Anterior cingulate cortex (tissue), 58 donors: ENCODE measurements at places on chromosomes 7 and 10.

GRCh38 chr7:51316666-51317581 is at the start of gene COBL:
Gene COBL (minus strand): TSS chr7:51316809. CDS start chr7:51316633, 176 bp downstream.
- no peak for DNase-seq

- DNase-seq: no peak
Observed at GRCh38 chr7:109836016-109836415, 1254.9 kb upstream of the LRRN3 start.

DNA sequence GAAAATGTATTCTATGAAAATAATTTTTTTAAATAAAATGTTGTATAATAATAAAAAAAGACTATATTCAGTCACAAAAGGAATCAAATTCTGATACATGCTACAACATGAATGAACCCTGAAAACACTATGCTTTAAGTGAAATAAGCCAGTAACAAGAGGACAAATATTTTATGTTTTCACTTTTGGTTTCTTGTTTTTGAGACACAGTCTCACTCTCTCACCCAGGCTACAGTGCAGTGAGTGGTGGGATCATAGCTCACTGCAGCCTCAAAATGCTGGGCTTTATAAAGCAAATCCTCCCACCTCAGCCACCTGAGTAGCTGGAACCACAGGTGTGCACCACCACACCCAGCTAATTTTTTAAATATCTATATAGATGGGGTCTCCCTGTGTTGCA is 64.2 kb downstream of the CNOT4 start:
- DNase-seq: no peak

- no peak for DNase-seq
Observed at GRCh38 chr10:102312683-102313082, 67.4 kb downstream of the GBF1 start.

DNA sequence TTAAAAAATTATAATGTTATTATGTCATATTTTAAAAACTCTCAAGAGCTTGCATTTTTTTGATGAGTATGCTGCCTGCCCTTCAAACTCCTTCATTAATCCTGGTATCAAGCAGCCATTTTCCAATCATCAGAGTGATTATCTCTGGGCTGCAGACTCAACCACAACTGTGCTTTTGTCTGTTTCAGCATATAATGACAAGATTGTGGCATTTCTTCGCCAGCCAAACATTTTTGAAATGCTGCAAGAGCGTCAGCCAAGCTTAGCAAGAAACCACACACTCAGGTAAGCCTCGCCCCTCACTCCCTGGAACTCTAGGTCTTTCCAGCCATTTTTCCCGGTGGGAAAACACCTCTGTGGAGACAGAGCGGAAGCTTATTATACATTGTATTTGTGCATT is 90.0 kb upstream of the STK17A start:
- DNase-seq: no peak

DNA sequence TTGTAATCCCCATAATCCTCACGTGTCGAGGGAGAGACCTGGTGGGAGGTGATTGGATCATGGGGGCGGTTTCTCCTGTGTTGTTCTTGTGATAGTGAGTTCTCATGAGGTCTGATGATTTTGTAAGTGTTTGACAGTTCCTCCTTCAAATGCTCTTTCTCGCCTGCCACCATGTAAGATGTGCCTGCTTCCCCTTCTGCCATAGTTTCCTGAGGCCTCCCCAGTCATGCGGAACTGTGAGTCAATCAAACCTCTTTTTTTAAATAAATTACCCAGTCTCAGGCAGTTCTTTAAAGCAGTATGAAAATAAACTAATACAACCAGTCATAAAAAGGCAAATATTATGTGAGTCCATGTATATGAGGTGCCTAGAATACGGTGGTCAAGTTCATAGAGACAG is 87.5 kb downstream of the FRMD4A start:
- no peak for DNase-seq

DNA sequence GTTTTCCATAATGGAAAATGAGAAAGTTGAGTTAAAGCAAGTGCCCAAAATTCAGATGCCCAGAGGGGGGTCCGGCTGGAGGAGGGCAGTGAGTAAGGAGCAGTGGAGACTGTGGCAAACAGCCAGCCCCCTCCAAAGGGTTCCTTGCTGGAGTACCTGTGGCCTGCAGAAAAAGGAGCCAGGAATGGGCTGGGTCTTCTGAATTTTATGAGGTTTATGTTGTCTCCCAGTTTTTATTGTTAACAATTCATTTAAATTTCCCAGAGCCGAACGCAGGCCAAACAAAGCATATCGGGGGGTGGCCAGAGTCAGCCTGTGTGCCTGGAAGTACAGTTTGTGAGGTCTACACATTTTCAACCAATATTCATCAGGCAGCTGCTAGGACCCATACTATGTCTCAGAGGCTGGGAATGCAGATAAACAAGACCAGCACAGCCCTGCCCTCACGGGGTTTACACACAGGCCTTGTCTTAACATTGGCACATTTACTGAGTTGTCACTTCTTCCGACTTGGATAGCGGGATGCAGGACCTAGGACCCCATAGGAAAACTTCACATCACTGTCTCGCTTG is 12.9 kb upstream of the CSGALNACT2 start:
- DNase-seq: no peak

- DNase-seq: no peak
Observed at GRCh38 chr10:71390461-71390835, 6.3 kb upstream of the CDH23 start.

GRCh38 chr10:117167789-117168674 is 29.3 kb upstream of the KCNK18 start:
- no peak for DNase-seq

- no peak for DNase-seq
Observed at GRCh38 chr7:155665079-155665956, 20.9 kb downstream of the RBM33 start.

DNA sequence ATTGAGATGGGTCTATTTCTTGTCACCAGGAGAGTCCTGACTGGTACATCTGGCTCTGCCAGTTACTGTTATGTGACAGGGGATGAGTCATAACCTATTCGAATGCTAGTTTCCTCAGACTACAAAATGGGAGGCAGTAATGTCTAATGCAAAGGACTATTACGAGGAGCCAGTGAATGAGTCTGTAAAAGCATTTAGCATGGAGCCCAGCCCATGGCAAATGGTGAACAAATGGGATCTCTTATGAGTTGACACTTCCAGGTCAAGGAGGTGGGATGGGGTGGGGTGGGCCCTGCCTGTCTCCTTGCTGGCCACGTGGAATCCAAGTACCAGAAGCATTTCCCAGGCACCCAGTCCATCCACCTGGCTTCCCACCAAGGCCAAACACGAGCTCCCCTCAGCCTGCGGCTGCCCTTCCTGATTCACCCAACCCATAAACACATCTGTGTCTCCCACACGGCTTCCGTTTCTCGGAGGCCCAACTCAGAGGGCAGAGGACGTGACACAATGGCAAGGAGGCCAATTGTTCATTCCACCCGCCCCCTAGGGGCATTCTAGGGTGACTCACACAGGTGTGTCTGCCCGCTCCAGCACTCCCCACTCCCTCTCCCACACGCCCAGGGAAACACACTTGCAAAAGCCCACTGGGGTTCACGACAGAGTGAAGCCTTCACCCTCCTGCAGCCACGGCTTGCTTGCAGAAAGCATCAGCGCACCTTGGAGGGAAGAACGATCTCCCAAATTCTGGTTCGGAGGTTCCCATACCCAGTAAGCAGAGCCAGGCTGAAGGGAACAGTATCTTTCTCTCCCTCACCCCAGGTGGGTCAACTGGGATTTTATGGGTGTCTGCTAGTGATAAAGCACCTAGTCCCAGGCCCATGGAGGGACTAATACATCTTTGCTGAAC is 109.8 kb downstream of the SH3PXD2A start:
- no peak for DNase-seq

- DNase-seq: no peak
Observed at GRCh38 chr7:4523219-4523618, 158.9 kb upstream of the FOXK1 start.

DNA sequence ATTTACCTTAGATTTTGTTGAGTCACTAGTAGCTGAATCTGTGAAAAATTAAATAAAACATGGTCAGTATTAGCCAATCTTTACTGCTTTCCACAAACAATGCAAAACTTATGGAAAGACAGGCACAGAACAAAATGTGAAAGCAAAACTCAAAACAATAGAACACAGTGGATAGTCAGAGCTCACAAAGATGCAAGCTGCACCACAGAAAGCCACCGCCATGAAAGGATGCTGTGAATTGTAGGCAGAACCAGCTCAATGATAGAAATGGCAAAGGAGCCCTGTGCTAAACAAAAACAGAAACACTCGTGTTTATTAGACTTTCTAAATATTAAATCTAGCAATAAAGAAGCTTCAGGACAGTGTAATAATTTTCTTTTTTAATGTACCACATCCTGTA is 134.4 kb downstream of the ARHGAP21 start:
- no peak for DNase-seq

DNA sequence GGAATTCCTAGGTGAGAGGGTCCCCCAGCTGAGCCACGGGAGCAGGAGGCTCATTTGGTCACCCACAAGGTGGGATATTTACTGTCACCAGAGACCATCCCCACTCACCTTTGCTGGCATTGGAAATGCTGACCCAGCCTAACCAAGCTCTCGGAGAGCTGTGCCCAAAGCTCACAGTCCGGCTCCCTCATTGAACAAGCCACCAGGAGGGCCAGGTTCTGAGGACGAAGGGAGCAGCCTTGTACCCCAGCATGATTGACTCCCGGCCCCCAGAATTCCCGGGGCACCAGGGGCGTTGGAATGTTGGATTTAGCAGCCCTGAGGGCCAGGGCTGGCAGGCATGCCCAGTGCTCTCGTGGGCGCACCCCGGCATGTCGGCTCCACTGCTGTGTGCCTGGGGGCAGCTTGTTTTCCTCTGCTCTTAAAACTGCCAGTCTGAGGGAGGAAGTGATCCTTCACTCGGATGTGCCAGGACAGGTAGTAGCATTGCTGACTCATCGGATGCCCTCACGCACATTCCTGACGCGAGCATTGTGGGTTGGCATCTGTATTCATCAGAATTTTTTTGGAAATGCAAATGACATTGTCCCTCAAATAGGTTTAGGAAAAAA is 23.3 kb downstream of the CLIP2 start:
- no peak for DNase-seq

GRCh38 chr10:11246752-11247467 is 229.2 kb downstream of the CELF2 start:
- no peak for DNase-seq

- DNase-seq: no peak
Observed at GRCh38 chr7:107846324-107846723, 43.3 kb upstream of the SLC26A3 start.

GRCh38 chr7:138429577-138430250 is 30.3 kb upstream of the TRIM24 start:
- DNase-seq: no peak

DNA sequence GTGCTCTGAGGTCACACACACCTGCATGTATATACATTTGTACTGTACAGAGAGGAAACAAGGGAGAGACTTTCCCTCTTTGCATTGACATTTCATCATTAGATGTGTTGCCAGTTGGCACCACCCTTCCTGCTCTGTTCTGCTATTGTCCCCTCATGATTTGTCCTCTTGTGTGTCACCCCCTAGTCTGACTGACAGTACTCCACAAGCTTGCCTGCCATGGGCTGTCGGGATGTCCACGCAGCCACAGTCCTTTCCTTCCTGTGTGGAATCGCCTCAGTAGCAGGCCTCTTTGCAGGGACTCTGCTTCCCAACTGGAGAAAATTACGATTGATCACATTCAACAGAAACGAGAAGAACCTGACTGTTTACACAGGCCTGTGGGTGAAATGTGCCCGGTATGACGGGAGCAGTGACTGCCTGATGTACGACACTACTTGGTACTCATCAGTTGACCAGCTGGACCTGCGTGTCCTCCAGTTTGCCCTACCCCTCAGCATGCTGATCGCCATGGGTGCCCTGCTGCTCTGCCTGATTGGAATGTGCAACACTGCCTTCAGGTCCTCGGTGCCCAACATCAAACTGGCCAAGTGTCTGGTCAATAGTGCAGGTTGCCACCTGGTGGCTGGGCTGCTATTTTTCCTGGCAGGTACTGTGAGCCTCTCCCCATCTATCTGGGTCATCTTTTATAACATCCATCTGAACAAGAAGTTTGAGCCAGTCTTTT is 9.4 kb downstream of the CLDN12 start:
- DNase-seq: no peak

DNA sequence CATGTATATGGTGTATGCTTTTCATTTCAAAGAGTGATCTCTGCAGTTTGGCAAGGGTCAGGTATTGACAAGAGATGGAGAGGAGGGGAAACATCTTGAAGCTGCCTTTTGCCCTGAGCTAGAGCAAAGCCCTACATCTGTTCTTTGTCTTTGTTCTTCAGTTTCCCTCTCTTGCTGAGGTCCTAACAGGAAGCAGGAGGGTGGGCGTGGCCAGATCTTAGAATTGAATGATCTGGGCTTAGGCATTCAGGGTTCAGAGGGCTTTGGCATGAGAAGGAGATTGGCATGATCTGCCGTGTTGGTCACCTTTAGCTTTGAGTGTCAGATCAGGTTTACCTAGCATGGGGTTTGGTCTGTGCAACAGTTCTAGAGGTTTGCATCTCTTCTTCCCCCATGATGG is 41.3 kb downstream of the LRMDA start:
- DNase-seq: no peak

GRCh38 chr10:4214908-4215307 is 429.9 kb upstream of the KLF6 start:
- DNase-seq: no peak

DNA sequence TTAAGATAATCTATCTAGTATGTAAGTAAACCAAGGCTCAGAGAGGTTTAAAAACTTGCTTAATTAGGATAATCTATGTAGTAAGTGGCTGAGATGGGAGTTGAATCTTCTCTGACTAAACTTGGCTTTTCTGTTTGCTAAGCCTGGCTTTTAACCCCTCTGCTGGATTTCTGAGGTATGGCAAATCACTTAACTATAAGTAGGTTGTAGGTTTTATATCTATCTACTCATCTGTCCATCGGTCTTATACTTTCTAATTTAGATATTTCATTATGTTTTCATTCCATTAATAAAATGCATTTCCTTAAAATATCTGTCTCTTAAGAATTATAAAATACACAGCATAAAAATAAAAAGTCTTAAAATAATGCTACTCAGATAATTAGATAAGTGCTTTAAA is 59.4 kb downstream of the ST7 start:
- DNase-seq: no peak

GRCh38 chr10:71621231-71622153 is 98.1 kb downstream of the C10orf105 start:
- no peak for DNase-seq

GRCh38 chr7:134640842-134641715 is 5.6 kb upstream of the BPGM start:
- DNase-seq: no peak

- DNase-seq: no peak
Observed at GRCh38 chr10:47443145-47443544, 40.8 kb downstream of the ANXA8 start.

DNA sequence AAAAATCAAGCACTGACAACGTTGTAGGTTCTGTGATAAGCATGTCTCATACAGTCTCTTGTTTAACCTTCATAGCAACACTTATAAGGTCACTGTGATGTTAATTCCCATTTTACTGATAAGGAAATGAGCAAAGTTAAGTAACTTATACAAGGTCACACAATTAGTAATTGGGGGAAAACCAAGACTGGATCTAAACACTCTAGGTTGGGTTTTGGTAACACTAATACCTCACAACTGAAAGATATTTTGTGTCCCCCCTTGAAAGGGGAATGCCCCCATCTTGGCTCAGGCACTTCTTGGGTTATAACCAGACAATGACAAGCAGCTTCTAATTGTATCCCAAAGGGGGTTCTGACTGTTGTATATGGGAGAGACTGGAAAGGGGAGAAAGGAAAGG is 36.0 kb upstream of the ABCB4 start:
- no peak for DNase-seq

GRCh38 chr10:124594240-124594639 is 132.6 kb downstream of the LHPP start:
- no peak for DNase-seq
